Left kidney (tissue), 8 donors: ENCODE measurements at places on chromosomes 2 and 18. TPM values are rescaled to one million over a fixed set of nuclear protein-coding genes. Genes with fewer than 3 reads are reported as not detected.
A peak's percentile ranks its signal among the peaks of the same experiment; 100 is the strongest.

DNA sequence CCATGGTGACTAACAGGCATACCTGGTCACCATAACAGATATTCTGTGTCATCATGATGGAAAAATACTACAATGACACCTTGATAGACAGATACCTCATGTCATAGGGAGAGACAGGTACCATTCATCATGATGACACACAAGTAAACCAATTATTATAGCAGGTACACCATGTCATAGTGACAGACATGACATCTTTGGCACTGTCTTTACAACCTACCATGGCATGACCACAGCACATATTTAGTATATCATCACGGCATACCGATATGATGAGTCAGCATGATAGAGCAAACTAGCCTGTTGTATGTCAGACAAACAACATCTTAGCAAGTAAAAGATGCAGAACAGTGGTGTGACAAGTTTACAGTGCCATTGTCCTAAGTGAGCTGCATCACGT, 101.3 kb upstream of the KLHL29 start:
- no peak for DNase-seq

- no peak for DNase-seq
These were observed 17.6 kb downstream of the MAP3K19 start for GRCh38 chr2:135029481-135030134.

- DNase-seq: no peak
These were observed 176.6 kb upstream of the NRXN1 start for GRCh38 chr2:51208521-51208920.

APCDD1 gene
- 74.6 TPM for polyA plus RNA-seq

DNA sequence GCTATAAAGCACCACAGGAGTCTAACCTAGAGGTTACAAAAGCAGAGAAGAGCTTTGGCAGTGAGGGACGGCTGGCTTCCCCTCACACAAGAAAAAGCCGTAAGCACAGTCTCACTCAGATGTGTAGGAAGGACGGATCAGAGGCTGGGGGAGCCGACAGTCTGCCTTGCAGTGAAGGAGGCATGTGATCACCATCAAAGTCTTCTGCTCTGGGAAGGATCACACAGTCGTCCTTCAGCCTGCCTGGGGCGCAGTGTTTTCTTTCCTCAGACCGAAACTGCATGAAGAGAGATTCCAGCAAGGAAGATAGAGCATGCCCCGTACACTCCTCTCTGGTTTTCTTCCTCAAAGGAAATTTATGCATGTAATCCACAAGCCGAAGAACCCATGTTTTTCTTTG, 24.1 kb downstream of the GATA6 start:
- no peak for DNase-seq

GRCh38 chr2:163347982-163348856, 387.6 kb downstream of the FIGN start:
- peak; percentile 74 for DNase-seq

DNA sequence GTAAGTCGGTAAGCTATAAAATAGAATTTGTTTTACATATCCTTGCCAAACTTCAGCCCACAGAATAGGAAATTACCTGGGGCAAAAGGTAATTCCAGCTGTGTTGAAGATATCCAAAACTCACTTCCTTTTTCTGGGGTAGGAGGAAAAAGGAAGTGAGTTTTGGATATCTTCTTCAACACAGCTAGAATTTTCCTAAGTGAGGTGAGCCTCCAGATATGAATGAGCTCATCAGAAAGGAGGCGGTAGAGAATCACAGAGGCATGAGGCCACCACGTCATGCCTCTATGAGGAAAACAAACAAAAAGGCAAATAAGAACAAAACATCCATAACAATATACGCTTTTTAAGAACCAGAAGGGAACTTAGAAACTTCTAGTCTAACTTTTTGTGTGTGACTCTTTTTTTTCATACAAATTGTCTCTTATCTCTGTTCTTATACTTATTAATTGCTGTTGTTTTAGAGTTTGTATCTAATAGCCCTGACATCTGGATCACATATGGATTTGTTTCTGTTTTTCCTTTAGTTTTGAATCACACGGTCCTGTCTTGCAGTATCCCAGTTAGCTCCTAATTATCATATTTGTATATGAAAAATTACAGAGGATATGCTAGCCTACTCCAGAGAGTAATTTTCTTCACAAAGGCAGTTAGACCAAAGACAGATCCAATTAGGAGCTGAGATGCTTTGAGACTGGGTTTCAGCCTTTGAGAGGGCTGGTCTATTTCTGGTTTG, 104.5 kb downstream of the RBM43 start:
- DNase-seq: no peak

CROCC2 gene
- 0.10 TPM for polyA plus RNA-seq
